Activated naive CD4-positive, alpha-beta T cell treated with anti-CD3 and anti-CD28 coated beads, Interleukin-2, amount 50 U/mL, for 72 hours (primary cell): ENCODE measurements at places on chromosomes 2 and 18.

DNA sequence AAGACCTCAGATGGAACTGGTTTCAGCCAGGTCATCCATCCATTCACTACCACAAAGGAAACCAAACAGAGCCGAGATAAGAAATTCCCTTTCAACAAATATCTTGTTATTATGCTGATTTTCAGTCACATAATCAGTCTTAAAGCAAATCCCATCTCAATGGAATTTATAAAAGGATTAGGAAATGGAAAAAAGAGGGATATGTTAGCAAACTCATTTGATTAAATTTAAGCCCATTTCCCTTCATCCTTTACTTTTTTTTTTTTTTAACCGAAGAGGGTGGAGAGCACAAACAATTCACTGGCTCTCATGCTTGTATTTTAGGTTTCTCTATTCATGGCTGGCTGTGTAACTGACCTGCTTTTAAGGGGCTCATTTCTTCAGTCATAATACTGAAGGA, 109.0 kb upstream of the GATA6 start:
- no peak for DNase-seq

DNA sequence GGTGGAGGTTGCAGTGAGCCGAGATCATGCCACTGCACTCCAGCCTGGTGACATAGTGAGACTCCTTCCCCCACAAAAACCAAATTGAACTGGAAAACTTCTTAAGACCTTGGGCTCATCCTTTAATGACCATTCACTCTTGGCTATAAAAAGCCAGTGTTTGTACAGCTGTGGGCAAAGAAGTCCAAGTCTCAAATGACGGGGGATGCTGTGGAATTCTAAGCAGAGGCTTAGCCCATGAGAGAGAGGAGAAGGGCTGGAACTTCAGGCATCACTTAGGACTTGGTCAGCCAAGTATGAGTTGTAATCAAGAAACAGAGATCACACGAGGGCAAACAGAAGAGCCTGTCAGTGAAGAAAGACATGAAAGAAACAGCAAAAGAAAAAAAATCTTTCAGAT, 79.3 kb upstream of the POU3F3 start:
- no peak for DNase-seq

- DNase-seq = no peak
These were observed 93.8 kb downstream of the PMAIP1 start for GRCh38 chr18:59993560-59993959.

DNA sequence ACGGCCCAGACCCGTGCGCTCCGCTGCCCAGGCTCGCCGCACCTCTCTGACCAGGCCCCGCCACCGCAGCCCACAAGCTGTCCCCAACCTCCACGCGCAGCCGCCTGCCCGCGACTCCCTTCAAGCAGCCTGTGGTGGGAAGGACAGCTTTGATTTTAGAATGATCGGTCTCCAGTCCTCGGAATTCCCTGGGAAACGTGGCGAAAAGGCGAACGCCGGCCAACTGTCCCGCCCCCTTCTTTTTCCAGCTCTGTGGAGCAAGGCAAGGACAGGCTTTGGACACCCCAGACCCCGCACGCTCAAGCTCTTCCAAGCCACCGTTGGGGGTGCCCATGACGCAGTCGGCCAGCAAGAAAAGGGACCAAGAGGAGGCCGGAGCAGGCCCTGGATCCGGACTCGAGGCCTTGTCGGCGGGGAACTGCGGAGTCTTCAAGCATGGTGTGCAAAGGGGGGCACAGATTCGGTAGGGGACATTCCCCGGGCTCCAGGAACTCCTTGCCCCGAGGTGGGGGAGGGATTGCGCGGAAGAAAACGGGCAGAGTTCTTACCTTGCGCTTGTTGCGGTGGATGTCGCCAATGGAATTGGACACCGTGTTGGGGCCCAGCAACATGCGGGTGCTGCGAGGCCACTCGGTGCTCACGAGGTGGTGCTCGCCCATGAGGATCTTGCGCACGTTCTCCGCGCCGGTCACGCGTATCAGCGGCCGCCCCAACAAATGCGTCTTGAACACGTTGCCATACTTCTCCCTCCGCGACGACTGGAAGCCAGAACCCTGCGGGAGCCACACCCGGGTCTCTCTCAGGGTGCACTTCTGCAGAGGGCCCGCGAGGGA, 4.0 kb downstream of the CYP26B1 start:
- no peak for DNase-seq

DNA sequence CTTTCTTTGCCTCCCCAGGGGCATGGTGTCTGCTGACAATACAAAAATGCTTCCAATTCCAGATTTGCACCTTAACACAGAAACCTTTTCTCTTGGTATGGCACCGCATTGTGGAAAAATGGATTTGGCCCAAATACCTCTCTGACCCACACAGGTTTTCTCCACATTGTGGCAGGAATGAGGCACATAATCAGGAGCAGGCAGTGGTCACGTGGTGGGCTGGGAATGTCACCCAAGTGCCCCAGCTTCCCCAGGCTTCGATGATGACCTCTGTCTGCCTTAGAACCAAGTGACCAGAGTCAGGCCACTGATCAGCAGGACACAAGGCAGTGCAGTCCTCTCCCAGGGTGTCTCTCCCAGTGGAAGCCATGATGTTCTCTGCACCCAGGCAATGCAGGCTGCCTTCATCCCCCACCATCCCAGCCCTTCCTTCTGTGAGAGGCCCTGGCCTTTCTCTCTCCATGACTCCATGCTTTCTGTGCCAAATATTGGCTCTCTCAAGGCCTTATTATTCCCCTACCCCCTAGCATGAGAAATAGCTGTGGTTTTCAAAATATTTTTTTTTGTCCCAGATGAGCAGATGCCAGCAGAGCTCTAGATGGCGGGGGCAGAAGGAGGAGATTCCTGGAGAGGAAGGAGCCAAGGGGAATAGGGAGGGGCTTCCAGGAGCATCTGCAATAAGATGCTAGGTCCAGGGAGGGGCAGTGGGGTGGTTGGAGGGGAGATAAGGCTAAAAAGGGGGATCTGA, 198.9 kb downstream of the ACKR3 start:
- no peak for DNase-seq

- DNase-seq = no peak
These were observed 47.7 kb downstream of the RRM2 start for GRCh38 chr2:10170256-10170655.

DNA sequence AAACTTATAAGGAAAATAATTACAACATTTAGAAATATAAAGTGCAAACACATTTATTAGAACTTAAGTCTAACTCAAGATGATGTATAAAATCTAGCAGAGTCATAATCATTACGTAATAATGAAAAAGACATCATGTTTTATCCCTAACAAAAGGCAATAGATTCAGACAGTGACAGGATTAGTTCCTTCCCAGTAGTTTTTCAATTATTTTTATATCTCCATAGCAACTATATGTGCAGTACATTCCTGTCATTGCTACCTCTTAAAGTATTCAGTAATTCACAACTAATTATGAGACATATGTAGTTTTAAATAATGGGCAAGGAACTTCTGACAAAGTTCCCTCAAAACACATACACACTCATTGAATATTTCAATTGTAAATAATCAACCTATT, 687.9 kb downstream of the CCDC85A start:
- no peak for DNase-seq

DNA sequence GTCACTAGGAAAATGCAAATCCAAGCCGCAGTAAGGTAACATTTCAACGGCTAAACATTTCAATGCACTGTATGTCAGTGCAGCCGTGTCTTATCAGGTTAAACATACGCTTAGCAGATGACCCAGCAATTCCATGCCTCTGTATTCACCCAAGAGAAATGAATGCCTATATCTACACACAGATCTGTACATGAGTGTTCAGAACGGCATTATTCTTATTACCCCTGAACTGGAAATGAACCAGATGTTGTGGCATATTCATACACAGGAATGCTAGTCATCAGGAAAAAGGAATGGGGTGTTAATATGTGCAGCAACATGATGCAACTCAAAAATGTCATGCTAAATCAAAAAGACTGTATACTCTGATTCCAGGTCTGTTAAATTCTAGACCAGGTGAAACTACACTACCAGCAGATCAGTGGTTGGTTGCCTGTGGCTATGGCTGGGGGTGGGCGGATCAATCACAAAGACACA, 80.4 kb upstream of the RPL31 start:
- no peak for DNase-seq

DNA sequence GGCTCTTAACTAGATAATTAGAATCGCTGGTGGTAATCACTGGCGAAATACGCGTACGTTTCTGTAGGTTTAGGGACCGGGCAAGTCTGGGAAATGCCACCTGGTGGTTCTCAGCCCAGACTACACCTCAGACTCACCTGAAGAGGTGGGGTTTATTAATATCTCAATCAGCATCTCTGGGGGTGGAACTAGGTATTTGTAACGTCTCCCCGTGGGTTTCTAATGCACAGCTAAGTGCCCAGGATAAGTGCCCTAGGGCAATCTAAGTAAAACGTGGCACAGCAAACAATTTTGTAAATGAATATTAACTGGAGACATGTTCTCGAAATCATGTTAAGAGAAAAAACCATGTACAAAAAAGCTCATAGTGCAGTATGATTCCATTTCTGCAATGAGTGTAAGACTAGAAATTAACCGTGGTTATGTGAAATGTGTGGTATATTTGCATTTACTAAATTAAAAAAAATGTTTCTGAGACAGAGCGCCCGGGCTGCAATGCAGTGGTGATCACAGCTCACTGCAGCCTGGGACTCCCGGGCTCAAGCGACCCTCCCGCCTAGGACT, 760 bp upstream of the CNOT11 start:
- DNase-seq = peak; percentile 17

DNA sequence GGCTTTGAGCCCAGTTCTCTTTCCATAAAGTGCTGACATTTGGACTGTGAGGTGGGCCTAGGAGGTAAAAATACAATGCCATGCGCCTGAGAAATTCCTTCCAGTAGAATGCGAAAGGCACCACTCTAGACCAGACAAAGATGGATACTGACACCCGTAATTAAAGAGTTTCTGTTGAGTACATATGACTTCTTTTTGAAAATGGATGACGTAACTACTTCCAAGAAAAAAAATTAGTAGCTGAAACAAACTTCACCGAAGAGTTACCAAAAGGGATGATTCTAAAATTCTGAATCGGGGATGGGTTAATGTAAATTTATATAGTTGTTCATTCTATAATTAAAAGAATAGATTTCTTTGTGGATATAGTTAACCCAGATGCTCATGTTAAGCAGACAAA, 146.8 kb downstream of the ALK start:
- no peak for DNase-seq

DNA sequence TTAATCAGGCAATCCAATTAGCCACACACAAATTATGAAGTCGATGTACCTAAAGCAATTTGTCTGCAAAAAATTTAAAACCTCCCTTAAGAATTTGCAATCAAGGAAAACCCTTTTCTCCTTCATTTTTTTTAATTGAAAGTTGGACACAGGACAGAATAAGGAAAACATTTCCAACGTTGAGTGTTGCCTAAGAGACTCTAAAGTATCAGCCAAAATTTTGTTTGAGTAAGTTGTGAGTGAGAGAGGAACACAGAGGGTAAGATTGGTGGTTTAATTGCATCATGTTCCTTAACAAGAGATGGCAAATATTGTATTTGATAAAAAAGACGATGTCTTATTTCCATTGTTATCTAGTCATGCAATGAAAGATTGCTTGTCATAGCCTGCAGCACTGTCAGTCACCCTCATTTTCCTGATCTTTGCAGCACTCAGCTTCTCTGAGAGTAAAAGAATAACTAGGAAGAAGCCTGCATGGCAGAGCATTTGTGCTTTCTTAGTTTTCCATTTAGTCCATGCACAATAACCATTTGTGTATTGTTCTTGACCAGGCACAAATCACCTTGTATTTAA, 115.5 kb downstream of the ICOS start:
- no peak for DNase-seq

DNA sequence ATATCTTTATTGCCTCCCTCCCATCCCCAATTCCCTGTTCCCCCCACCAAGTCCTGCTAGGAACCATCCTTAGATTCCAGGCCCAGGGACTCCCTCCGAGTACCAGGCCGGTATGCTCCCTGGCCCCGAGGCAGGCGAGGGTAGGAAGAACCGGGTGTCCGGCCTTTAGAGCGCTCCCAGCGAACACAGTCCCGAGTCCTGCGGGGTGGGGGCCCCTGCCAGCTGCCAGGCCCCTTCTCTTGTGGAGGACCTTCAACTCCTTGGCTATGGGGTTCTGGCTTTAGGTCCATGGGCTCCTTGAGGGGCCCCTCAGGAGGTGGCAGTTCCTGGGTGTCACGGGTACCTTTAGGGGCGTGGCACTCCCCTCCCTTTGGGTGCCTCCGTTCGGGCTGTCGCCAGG, 4.4 kb downstream of the BCS1L start:
- no peak for DNase-seq

DNA sequence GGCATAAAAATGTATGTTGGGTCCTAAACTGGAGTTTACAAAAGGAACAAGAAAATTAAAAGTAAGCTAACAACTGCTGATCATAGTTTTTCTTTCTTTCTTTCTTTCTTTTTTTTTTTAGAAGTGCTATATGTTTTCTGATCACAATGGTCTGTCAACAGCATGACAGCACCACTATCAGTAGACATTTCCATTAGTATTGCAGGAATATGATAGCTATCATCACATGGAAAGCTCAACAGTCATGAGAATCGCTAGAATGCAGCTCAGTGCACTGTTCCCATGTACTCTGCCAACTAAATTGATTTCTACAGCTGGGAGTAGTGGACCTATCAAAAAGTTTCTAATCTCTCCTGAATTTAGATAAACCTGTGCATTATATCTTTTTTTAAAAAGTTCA, 950.3 kb upstream of the ACVR2A start:
- DNase-seq = no peak

GRCh38 chr18:13313006-13313686, 94.6 kb downstream of the LDLRAD4 start:
- DNase-seq = no peak

GRCh38 chr2:98634406-98635092, 26.2 kb downstream of the UNC50 start:
- peak; percentile 51 for DNase-seq

- no peak for DNase-seq
These were observed 129.5 kb downstream of the MTCL1 start for GRCh38 chr18:8834881-8835280.

- DNase-seq = no peak
These were observed 67.0 kb upstream of the SERTAD2 start for GRCh38 chr2:64720535-64721319.

GRCh38 chr2:108614043-108614545, 79.8 kb downstream of the LIMS1 start:
- DNase-seq = no peak

- DNase-seq = no peak
These were observed 30.4 kb downstream of the PIAS2 start for GRCh38 chr18:46886893-46887292.

- no peak for DNase-seq
These were observed 2.6 kb upstream of the PRLH start for GRCh38 chr2:237563816-237564215.

DNA sequence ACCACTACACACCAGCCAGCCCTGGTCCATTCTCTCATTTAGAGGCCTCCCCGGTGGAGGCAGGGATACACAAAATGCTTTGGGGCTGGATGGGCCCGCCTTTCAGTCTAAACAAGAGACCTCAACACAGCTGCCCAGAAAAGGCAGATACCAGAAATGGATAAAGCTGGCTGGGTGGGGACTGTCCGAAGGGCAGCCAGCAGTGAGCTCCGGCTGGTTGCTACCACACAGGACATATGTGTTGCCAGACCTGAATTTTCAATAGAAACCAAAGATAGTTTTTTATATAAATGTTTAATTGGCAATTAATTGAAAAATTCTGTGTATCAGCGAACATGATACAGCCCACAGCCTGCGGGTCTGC, 1.4 kb downstream of the GPBAR1 start:
- no peak for DNase-seq
